GM12864 (cell line): ENCODE measurements at places on chromosomes 6 and 20.

- DNase-seq, result no peak
Measured at GRCh38 chr6:32868257-32868788, 14.3 kb downstream of the PSMB9 start.

DNA sequence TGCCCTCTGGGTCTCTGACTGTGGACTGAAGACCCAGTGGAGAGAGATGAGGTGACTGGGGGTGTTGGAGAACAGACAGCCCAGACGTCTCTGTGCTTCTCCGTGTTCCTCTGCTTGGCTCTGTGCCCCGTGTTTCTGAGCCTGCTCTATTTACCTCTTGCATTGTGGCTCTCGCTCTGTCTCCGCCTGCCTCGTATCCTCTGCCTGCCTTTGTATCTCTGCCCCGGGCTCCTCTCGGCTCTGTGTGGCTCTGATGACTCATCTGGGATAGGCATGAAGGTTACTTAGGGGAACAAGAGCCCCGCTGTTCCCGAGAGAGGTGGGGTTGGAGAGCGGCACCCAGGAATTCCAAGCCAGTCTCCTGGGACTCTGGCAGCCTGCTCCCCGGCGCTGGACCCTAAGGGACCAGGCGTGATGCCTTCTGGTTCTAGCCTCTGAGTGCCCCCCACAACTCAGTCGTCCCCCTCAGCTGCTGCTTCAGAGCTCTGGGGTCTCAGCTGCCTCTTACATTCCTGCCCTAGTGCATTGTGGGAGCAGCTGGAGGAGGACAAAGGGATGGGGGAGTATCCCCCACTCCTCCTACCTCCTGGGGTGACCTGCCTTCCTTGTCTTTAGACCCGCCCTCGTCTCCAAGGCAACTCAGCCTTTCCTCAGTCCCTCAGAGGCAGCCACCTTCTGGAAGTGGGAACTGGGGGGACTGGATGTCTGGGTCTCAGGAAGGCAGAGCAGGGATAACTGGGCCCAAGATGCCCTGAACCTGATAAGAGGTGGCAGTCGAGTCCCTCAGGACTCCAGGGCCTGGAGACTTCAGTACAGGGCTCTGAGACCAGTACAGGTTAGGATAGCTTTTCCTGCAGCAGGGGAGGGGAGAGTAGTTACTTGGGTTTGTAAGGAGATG is 1.9 kb downstream of the DDR1 start:
- DNase-seq, result no peak

DNA sequence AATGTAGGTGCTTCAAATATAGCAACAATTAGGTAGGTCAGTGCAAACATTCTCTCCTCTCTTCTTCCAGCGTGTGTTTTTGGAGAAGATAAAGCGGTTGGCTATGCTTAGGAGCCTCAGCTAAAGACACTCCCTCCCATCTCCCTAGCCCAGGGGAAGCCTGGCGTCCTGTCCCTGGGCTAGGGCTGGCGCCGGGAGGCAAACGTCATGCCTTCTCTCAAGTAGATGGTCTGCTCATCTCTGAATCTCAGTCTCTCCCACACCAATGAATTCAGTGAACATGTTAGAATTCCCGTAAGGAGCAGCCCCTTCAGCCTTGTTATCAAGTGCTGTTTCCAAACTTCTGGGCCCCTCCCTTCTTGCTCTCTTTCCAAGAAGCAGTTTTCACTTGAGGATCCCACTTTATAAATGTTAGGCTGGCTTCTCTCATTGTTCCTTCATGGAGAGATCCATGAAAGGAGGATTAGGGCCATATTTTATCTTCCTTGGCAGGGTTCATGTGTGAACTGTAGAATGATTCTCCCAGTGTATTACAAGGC is 142.8 kb downstream of the CLIC5 start:
- no peak for DNase-seq

DNA sequence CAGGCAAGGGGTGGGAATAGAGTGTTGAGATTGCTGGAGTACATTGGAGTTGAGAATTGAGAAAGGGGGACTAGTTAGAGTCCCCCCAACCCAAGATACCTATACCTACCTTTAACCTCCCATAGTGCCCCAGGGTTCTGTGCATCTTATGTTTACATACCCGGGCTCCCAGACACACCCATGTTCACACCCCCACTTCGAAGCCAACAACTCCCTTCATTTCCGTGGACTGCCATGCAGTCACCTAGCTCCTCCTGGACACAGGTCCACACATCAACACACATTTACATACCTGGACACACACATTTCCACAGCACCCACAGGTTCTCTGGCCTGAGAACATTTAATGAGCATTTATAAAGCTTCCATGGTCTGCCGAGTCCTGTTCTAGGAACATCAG is 5.1 kb downstream of the TMEM63B start:
- DNase-seq, result no peak

DNA sequence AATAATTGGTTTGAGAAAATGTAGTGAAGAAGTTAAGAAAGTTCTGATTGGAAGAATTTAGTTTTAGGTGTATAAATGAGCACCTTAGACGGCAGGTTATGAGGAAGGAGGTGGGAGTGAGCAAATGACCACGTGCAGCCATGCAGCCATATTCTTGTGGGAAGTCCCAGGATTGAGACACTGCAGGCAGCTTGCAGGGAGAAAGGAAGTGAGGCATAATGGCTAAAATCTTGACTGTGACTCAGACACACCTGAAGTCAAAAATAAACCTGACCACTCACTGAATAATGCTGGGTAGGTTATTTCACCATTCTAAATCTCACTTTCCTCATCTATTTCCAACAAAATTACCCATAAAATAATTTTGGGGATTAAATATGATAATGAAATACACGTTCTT is 16.6 kb downstream of the DSE start:
- DNase-seq, result peak; percentile 74
